ENCODE measurements at places on chromosomes 16 and 17.

- no peak for DNase-seq
Observed at GRCh38 chr16:85425074-85425662, 188.0 kb upstream of the GSE1 start.

DNA sequence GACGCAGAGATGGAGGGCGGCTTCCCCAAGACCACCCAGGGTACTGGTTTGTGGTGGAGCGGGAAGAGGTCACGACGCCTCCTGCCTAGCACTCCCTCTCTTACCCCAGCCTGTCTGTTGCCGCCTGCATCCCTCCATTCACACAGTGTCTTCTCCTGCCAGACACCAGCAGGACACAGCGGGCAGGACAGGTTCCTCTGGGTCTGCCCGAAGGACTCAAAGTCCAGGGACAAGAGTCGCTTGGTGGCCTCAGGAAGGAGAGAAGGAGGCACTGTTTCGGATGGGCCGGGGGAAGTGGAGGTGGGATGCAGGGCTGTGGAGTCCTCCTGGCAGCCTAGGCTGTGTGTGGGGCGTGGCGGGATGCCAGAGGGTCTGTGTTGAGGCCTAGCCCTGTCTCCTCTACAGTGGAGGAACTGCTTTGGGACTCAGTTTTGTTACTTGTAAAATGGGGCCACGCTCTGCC lies 19.6 kb upstream of the TNS4 start:
- no peak for DNase-seq

DNA sequence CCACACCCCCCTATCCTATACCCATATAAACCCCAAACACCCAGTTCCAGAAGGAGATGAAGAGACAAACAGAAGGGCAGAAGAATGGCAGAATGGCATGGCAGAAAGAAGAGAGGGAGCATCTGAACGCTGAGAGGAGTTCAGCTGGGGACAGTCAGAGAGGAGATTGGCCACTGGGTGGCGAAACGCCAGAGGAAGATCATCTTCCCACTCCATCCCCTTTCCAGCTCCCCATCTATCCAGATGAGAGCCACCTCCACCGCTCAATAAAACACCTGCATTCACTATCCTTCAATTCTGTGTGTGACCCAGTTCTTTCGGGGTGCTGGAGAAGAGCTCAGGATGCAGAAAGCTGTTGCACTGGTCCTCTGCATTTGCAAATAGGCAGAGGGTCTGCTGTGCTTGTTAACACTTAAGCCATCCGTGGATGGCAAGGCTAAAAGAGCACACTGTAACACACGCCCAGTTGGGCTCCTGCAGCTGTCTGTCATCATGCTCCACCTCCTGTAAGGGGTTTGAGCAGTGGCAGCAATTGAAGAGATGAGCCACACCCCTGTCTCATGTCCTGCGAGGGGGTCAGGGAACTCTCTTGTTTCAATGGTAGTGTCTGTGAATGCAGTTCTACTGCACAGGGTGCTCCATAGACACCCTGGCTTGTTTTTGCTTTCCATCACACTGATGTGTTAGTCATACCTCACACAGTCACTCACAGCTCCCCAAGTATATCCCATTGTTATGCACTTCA lies 1034.8 kb upstream of the RBFOX1 start:
- DNase-seq: no peak

- DNase-seq: peak; percentile 39
Observed at GRCh38 chr16:22027633-22028032, 19.7 kb downstream of the MOSMO start.

- DNase-seq: no peak
Observed at GRCh38 chr17:38591759-38592241, 14.0 kb downstream of the SRCIN1 start.

DNA sequence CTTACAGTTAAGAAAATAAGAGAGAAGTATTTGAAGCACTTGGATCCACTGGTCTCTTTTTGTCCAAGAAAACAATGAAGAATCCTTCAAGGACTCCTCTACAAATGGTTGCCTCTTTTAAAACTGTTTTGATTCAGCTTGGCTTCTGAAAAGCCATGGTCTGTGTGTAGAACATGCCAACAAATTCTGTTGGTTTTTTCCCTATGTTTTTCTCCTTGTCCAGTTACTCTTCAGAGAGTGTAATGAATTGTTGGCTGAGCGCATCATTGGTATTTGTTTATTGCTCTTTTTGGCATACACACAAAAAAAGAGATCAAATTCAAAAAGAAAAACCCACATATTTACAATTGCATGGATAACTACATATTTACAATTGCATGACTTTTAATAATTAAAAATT lies at the start of gene ABCA10:
Gene ABCA10 (minus strand): TSS at position 249 of the 400 bp plus-strand sequence. CDS start 3,466 bp downstream, outside the sequence.
- peak; percentile 9 for DNase-seq

GRCh38 chr17:56347639-56348038 lies 194.4 kb downstream of the ANKFN1 start:
- DNase-seq: no peak

DNA sequence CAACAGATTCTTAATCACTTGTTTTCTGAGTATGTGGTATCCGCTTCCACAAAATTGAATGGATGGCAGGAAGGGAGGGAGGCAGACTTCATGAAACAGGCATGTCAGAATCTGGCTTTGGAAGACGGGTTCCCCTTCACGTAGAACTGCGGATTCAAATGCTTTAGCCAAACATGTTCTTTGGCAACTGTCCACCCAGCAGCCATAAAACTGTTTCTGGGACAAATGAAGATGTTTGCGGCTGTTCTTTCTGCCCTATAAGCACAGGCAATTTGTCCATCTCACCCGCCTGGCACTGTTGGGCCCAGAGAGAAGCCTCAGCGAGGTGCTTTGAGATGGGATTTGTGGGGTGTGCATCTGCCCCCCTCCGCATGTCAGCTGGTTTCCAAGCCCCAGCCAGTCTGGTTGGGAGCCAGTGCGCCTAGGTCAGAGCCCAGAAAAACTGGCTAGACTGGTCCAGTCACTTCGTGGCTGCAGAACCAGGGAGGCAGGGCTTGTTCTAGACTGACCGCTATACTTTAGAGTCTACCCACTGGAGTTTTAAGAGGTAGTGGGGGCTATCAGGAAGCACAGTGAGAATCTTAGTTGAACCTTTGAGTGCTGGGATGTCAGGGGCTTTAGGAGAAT lies 6.3 kb downstream of the CRHR1 start:
- DNase-seq: no peak

DNA sequence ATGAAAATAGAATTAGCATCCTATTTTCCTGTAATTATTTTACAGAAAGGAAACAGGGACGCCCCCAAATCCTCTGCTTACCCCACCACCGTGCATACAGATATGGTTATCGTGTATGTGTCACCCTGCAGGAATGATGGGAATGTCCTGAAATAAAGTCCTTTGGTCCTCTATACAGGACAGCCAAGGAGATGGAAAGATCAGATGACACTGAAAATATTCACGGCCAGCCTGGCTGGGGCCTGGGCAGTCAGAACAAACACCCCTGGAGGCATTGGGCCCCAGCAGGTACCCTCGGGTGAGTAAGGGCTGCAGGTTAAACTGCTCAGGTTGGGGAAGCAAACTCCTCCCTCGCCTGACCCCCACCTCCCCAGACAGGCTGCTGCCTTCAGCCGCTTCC lies 368.0 kb downstream of the FOXL1 start:
- DNase-seq: peak; percentile 18

DNA sequence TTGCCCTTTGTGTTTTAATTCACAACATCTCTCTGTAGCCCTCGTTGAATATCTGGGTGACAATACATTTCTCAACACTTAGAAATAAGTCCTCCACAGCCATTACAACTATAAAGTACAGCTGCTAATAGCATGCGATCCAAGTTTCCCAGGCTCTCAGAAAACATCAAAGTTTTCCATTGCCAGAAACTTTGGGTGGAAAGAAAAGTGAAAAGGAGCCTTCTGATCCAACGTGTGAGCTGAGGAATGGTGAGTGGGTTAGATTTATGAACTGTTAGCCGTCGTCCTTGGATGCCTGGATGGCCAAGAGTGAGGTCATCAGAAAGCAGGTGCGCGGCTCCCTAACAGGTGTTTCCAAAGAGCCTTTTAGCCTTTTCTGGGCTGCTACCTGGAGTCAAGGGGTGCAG lies 258.0 kb downstream of the PMP22 start:
- no peak for DNase-seq

DNA sequence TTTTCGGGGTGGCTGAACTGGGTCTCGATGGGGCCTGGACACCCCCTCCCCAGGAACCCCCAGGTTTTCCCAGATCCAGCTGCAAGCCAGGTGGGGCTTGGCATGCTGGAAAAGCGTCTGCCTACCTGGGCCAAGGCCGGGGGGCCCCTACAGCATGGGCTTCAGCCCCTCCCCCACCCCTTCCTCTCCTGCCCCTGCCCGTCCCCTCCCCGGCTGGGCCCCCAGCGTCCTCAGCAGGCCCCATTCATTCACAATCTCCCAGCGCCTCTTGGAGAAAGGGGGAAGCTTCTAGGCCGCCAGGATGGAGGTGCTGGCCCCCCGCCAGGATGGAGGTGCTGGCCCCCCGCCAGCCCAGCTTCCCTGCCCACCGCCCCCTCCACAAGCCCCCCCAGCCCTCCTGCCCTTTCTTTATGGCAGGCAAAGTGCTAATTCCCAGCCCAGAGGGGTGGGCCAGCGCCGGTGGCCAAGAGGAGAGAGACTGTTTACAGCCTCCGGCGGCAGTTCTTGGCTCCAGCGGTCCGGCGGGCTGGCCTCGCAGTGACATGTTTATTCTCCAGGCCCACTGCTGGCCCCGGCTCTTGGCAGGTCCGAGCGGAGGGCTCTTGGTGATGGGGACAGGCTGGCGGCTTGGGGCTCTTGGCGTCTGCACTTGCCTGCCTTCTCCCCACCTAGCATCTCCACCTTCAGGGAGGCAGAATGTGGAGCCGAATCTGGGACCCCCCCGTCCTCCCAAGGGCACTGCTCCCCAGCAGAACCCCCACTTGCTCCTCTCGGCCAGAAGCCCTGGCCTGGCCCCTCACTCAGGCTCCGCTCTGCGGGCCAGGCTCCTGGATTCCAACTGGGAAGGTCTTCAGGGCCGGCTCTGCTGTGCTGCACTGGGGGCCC lies 94.4 kb upstream of the CIBAR2 start:
- peak; percentile 86 for DNase-seq

DNA sequence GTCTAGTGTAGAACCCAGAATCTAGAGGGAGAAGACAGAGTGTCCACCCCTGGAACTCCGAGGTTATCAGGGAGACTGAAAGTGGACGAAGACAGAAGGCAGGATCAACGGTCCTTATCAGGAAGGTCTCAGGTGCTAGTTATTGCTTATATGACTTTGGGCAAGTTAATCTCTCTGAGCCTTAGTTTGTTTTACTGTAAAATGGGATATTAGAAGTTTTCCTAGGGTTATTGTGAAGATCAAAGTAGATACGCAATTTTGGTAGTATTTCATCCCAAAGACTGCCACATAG lies 1.2 kb downstream of the RNF167 start:
- no peak for DNase-seq

- DNase-seq: peak; percentile 25
Observed at GRCh38 chr17:42585353-42585752, 7.8 kb upstream of the PSMC3IP start.

- no peak for DNase-seq
Observed at GRCh38 chr16:50681021-50681885, at the start of gene SNX20. SNX20 (minus strand) TSS chr16:50681312; CDS start chr16:50677526, 3,786 bp downstream.

- no peak for DNase-seq
Observed at GRCh38 chr16:14564861-14565687, 65.0 kb downstream of the PARN start.

DNA sequence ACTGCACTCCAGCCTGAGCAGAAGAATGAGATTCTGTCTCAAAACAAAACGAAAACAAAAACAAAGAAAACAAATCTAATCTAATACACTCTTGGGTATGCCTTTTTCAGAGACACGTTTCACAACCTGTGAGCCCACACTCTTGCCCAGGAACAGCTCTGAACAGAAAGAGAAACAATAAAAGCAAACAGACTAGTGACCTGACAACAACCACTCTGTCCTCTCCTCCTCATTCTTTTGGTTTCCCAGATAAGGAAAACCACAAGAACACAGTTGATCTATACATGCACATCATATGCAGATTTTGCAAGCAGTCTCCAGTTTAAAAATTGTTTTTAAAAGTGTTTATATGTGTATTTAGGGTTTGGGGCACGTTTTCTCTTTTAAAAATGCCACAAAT lies 1.3 kb downstream of the MKS1 start:
- no peak for DNase-seq

- no peak for DNase-seq
Observed at GRCh38 chr17:77632619-77633018, 325.9 kb upstream of the TNRC6C start.

- no peak for DNase-seq
Observed at GRCh38 chr17:57377094-57377493, 120.8 kb downstream of the MSI2 start.

- no peak for DNase-seq
Observed at GRCh38 chr17:68297195-68297594, 5.9 kb downstream of the ARSG start.

- no peak for DNase-seq
Observed at GRCh38 chr17:80968602-80969029, 23.0 kb upstream of the CHMP6 start.

GRCh38 chr16:89187770-89188392 lies 12.5 kb downstream of the SLC22A31 start:
- no peak for DNase-seq

GRCh38 chr16:47858333-47858982 lies 297.3 kb downstream of the ABCC12 start:
- DNase-seq: no peak

- no peak for DNase-seq
Observed at GRCh38 chr16:89078172-89078571, 15.5 kb upstream of the ACSF3 start.

DNA sequence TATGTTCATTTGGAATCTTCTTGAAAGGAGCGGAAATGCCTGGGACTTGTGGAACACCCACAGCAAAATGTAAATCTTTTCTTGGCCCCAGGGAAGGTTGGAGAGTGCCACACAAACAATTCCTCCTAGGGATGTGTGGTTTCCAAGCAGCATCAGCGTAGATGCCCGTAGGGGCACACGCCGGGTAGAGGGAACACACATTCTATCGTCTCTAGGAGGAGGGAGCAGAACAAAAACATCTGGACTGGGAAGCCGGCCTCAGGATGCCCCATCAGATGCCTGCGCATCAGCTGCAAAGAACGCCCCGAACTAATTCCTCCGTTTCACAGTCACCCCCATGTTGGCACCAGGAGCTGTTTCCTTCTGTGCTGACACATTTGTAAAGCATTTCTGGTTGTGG lies 357.9 kb upstream of the ZFHX3 start:
- DNase-seq: no peak

DNA sequence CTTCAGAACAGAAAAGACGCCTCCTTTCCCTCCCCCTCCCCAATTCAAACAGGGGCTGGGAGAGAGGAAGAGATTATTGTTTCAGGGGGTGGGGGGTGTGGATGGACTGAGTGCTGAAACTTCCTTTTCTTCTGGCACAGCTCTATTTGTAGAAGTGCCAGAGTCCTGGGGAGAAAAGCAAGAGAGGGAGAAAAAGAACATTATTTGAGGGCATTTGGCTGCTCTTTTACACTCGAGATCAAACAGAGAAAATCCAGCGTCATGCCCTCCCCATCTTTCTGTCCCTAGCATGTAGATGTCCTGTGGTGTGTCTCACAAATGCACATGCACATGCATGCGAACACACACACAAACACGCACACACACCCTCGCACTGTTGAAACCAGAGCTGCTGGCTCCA lies 13.0 kb downstream of the ARL4D start:
- no peak for DNase-seq

DNA sequence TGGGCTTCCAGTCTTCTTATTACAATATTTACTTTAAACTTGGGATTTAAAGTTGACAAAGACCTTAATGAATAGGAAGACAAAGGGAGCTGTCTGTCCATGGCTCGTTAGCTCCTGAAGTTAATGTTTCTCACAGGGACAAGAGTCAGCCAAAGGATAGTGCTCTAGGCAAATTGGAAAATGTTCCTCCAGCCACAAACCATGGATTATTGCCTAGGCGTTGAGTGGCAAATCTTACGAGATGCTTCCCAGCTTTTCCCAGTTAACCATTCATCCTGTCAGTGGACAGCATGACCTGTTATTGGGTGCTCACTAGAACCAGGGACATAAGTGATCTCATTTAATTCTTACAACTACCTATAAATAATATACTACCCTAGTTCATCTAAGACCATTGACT lies 3.6 kb downstream of the TEX2 start:
- DNase-seq: no peak

All from mesenchymal stem cell (in vitro differentiated cells and primary cell).